ENCODE measurements at places on chromosomes 2 and 18.

DNA sequence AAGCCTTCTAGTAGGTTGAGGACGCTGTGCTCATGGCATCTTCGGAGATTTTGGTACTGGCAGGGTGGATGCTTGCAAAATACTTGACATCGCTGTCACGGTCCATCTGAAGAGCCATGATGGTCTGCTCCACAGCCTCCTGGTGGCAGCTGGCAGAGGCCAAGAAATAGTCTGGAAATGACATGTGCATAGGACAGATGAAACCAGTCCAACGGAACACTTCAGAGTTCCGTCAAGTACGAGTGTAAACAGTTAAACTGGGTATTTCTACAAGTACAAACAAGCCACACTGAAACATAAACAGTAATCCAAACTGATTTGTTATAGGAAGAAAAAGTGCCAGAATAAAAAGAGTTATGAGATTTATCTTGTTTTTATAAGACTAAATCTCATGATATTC is 66.6 kb downstream of the PPP4R1 start:
- DNase-seq: no peak

GRCh38 chr2:239160226-239161143 is 240.3 kb downstream of the HDAC4 start:
- DNase-seq: no peak

- DNase-seq: no peak
Measured at GRCh38 chr18:78376046-78376445, 603.6 kb upstream of the SALL3 start.

GRCh38 chr18:42087876-42088275 is 132.8 kb downstream of the PIK3C3 start:
- DNase-seq: peak; percentile 14

GRCh38 chr2:3254442-3254941 is 123.1 kb downstream of the EIPR1 start:
- no peak for DNase-seq

DNA sequence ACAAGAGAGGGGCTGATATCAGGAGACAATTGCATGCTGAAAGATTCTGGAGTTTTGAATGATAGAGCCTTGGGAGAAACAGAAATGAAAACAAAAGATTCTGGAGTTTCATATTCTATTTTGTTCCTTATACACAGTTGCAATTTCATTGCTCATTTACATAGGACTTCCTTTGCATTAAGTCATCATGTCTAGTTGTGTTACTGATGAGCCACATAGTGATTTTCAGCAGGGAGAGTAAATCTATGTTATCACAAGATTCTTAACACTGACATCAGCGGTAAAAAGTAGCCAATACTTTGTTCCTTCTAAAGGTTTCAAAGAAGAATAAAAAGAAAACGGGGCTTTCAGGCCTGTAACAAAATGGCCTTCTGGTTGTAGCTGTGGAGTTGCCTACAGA is 7.1 kb downstream of the ADAM17 start:
- DNase-seq: peak; percentile 63

DNA sequence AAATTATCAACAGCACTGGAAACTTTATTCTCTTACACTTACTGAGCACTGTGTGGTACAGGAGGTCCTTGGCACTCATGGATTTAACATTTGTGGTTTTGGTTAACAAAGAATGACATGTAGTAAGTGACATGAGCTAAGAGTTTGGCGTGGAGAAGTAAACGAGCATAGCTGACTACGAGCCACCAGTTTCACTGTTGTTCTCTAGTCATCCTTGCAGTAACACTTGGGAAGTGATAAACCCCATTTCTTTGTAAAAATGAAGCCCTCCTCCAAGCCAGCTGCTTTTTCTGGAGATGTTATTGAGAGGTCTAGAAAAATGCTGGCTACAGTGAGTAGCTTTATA is 32.7 kb downstream of the QPCT start:
- peak; percentile 33 for DNase-seq

DNA sequence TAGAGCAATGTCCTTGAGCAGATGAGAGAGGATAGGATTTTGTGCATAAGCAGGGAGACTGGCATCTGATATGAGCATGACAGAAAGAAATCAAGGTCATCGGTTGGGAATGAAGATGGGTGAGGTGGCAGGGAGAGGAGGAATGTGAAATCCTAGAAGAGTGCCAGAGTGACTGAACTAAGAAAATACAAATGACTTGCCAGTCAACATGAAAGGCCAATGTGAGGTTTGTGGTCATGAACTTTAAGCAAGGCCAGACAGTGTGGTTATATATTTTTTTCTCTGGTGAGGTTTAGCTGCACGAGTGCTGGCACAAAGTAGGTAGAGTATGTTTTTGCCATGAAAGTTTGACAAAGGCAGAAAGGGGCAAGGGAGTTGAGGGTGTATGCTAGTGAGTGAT is 21.2 kb downstream of the QPCT start:
- DNase-seq: no peak

- DNase-seq: no peak
Measured at GRCh38 chr2:103527278-103527677, 765.4 kb downstream of the TMEM182 start.

DNA sequence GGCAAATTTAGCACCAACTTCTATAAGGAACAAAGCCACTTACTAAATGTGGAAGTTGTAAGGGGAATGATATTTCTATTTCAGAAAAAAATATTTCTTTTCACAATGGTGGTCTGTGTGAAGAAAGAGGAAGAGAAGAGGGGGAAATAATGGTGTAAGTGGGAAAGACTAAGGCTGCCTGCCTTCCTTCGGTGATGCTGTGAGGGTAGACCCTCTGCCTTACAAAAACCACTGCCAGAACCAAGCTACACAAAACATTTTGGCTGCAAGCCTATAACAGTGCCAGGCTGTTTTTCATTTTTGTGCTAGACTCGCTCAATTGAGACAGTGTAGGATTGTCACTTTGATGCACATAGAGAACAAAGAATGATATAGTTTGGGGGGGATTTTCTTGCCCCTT is 286.6 kb downstream of the ZEB2 start:
- DNase-seq: peak; percentile 69

- no peak for DNase-seq
Measured at GRCh38 chr2:112889976-112890375, 21.0 kb upstream of the IL37 start.

DNA sequence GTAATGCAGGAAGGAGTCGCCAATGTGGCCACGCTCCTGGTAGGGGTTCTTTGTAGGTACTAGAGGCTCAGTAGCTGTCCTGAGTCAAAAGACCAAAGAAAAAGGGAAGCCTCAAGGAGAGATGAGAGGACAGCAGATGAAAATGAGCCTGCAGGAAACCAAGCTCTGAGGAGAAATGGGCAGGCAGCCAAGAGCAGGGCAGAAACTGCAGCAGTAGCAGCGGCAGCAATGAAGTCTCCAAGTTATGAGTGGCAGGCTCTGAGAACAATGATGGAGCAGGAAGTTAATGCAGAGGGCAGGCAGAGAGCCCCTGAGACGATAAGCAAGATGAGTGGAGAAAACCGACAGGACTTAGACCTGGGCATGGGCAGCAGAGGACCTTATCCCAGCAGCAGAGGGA is 48.2 kb upstream of the TMEM200C start:
- no peak for DNase-seq

GRCh38 chr2:38215522-38215921 is 139.6 kb upstream of the CYP1B1 start:
- DNase-seq: no peak

DNA sequence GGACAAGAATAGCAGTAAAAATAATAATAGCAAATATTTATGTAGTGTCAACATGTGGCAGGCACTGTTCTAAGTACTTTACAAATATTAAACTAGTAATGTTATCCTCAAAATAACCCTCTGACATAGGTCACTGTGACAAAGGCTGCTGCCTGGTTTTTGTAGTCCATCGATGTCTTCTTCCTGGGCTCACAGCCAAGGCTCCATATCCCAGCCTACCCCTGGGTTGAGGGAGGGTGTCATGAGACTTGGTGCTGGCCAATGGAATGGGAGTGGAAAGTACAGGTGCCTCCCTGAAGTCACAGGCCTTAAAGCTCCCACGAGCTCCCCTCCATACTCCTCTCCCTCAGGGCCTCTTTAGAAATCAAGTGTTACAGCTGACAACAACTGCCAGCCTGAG is 159.3 kb downstream of the CYRIA start:
- no peak for DNase-seq

- DNase-seq: no peak
Measured at GRCh38 chr18:33440060-33441043, at the start of gene CCDC178. Gene CCDC178 (minus strand): TSS chr18:33440721. CDS start chr18:33412088, 28,633 bp downstream.

GRCh38 chr18:12497296-12497695 is 89.6 kb downstream of the PRELID3A start:
- no peak for DNase-seq

DNA sequence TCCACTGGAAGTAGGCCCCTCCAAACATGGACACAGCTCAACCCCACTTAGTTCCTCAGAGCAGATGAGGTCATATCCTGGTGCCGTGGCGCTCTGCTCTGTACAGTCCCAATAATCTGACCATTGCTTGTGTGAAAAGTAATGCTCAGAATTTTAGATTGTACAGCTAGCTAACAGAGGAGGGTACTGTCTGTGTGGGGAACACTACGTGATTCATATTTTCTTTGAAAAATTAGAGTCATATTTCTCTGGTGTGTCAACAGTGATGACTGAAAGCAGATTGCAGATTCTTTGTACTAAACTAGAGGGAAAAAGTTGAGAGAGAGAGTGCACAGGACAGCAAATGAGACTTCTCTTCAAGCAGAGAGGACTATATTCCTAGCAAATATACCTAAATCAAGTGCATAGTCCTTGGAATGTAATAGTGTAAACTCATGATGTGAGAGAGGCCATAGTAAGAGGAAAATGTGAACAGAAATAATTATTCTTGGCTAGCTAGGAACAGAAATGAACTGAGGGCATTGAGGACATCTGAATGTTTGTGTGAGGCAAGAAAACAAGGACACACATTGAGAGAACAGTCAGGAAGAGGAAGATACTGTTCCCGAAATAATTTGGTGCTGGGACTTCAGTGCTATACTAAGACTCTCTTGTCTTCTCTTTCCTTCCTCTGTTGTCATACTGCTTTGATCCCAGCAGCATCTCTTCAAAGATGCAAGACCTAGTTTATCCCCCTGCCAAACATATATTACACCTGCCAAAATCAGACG is 157.0 kb upstream of the RND3 start:
- DNase-seq: no peak

GRCh38 chr2:164840930-164841718 is 499 bp downstream of the COBLL1 start:
- DNase-seq: peak; percentile 52

- DNase-seq: peak; percentile 12
Measured at GRCh38 chr2:37011130-37011529, 44.8 kb upstream of the STRN start.

GRCh38 chr2:182826496-182826895 is 39.9 kb downstream of the FRZB start:
- no peak for DNase-seq

DNA sequence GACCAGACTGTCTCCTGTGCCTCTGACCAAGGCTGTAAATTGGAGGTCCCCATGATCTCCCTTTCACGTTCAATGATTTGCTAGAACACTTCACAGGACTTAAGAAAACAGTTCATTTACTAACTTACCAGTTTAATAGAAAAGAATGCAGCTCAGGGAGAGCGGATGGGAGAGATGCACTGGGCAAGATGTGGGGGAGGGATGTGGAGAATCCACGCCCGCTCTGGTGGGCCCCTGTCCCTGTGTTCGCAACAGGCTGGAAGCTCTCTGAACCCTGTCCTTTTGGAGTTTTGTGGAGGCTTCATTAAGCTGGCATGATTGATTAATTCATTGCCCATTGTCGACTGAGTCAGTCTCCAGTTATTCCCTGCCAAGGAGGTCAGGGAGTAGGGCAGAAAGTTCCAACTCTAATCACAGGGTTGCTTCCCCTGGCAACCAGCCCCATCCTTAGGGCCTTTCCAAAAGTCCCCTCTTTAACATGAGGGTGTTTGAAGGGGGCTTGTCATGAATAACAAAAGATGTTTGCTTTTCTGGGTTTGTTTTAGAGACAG is 257.1 kb downstream of the ACKR3 start:
- no peak for DNase-seq

DNA sequence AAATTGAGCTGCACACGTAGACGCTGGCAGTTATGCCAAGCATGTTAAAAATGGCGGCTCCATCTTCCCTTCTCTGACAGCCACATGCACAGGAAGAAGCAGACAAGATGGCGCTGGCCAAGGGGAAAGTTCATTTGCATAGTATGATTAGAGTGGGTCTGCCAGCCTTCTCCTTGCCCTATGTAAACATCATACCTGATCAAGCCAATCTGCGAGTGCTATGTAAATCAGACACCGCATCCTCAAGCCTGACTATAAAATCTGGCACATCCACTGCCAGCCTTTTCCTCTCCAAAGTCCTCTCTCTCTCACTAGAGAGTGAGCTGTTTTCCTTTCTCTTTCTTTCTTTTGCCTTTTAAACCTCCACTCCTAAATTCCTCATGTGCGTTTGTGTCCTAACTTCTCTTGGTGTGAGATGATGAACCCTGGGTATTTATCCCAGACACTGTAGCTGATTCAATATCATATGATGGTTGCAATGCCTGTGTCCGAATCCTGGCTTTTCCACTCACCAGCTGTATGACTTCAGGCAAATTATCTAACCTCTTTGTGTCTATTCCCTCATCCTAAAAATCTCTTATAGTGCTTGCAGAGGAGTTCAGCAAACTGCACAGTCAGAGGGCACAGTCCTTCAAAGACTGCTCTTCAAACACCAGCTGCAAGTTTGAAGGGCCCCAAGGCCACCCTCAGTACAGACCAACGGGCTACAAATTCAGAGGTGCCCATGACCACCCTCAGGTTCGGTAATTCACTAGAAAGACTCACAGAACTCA is 39.3 kb upstream of the ITSN2 start:
- DNase-seq: no peak

GRCh38 chr2:120552079-120552478 is 183.6 kb upstream of the GLI2 start:
- DNase-seq: no peak

DNA sequence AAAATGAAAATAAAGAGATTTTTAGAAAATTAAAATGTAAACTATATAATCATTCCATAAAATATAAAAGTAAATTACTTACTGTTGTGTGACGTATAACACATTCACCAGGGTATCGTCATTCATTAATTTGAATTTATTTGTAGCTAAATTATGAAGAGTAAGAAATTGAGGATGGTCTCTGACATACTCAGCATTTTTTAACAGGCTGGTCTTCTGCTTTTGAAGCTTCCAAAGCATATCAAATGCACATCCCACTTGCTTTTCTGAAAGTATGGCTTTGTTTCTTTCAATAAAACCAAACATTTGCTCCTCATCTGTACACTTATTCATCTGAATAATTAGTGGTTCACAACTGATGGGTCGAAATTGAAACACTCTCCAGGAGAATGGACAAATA is 2.1 kb downstream of the FASTKD1 start:
- no peak for DNase-seq

- no peak for DNase-seq
Measured at GRCh38 chr2:175371378-175371777, 189.9 kb upstream of the ATP5MC3 start.

GRCh38 chr2:98822301-98823164 is 91.6 kb upstream of the MGAT4A start:
- peak; percentile 59 for DNase-seq

- DNase-seq: no peak
Measured at GRCh38 chr2:24521975-24522639, 31.1 kb downstream of the NCOA1 start.

DNA sequence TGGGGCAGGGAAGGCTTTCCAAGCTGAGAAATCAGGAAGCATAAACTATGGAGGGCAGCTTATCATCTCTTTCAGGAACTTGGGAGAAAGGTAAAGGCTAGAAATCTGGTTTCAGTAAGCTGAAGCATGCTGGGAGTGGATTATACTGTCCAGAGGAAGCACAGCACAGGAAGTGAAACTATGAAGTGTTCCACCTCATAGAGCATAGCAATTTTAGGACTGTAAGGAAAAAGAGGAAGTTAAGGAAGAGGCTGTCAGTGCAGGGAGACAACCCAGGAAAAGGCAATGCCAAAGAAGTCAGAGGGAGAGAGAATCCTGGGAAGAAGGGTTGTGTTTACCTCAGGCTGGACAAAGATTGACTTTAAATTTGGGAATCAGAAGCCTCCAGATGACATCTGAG is 51.9 kb downstream of the EFEMP1 start:
- DNase-seq: peak; percentile 62
